A549 treated with CORT108297 at 1 μM for 4 hours (cell line): ENCODE measurements at places on chromosomes 1 and 21. TPM values are rescaled to one million over a fixed set of nuclear protein-coding genes. Genes with fewer than 3 reads are reported as not detected.

The NKAIN1 gene
- total RNA-seq, result 0.99 to 1.4 TPM (median 1.3 TPM) in 5 replicates

The IFI44 gene
- 0.36 to 1.6 TPM (median 0.52 TPM) in 5 replicates for total RNA-seq

The FNDC5 gene
- 0.42 to 0.77 TPM (median 0.57 TPM) in 5 replicates for total RNA-seq

The PSMA5 gene
- total RNA-seq, result 101 to 118 TPM (median 107 TPM) in 5 replicates

The EFNA1 gene
- total RNA-seq, result 32.8 to 53.9 TPM (median 38.3 TPM) in 5 replicates

The ALPL gene
- total RNA-seq, result 0.12 to 0.30 TPM (median 0.22 TPM) in 5 replicates

The FCMR gene
- 3.3 to 6.3 TPM (median 4.9 TPM) in 5 replicates for total RNA-seq

The HIPK1 gene
- 13.1 to 17.8 TPM (median 15.2 TPM) in 5 replicates for total RNA-seq

The ARHGEF10L gene
- 4.8 to 8.5 TPM (median 6.9 TPM) in 5 replicates for total RNA-seq

The MROH7 gene
- not detected in 5 replicates for total RNA-seq

The SH2D5 gene
- total RNA-seq, result 12.7 to 18.8 TPM (median 17.1 TPM) in 5 replicates

The TNNI3K gene
- total RNA-seq, result not detected in 5 replicates

The LCE3E gene
- 0.16 to 0.17 TPM in 2 of 5 replicates, not detected in the others for total RNA-seq

The C1QC gene
- not detected in 5 replicates for total RNA-seq

The A3GALT2 gene
- not detected in 5 replicates for total RNA-seq

The HSPB7 gene
- 0.07 TPM in 1 of 5 replicates, not detected in the others for total RNA-seq

The AMPD1 gene
- 0.07 TPM in 1 of 5 replicates, not detected in the others for total RNA-seq

The KCNJ15 gene
- total RNA-seq, result 0.07 to 0.43 TPM (median 0.17 TPM) in 5 replicates

The RUNX3 gene
- total RNA-seq, result 4.3 to 7.3 TPM (median 6.4 TPM) in 5 replicates
